NCI-H1930 (cell line): ENCODE measurements at places on chromosomes 2 and 18.

GRCh38 chr2:197200762-197201058, 109.9 kb downstream of the ANKRD44 start:
- DNase-seq: no peak

DNA sequence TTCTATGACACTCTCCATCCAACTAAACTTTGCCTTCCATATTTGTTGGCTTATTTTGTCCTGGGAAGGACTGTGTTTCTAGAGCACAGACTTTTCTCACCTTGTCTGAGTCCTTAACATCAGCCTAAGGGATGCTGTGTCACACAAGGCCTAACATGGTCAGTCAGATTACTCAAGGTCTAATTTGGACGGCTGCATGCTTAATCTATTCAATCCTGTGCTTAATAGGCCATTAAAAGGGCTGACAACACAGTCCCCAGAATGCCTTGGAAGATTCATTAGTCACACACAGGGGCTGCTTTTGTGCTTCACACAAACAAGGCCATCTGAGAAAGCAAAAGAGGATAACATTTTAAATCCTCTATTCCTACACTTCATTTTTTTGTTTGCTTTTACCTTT, 84.0 kb downstream of the DYNAP start:
- no peak for DNase-seq

DNA sequence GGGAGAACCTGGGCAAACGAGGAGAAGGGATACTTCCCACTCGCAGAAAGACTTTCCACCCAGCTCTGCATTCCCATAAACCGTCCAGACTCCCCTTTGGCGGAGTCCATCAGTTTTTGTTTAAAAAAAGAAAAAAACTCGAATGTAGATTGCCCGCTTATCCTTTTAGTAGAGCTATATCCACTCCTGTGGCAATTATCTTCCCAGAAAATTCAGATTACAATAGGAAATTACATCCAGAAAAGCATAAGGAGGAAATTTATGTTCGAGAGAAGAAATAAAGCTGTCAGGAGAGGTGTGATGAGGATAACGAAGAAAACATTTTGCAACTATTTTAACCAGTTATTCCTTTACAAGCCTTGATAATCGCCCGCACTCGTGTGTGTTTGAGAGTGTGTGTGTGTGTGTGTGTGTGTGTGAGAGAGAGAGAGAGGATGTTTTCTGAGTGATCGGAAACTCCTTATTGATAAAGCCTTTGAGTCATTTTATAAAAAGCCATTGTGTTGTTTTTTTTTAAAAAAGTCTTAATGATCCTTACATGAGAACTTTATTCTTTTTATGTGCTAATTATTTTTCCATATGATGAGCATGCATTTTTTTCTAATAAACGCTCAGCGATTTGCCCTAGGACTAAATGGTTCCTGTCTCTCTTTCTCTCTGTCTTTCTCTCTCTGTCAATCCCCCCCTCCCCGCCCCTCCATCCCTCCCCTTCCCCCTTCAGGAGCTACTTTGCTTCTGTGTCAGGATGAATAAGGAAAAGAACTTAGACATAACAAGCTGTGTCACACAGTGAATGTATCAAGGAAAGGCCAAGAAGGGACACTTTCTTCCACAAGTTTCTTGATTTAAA, 1.1 kb upstream of the PPP3R1 start:
- no peak for DNase-seq

DNA sequence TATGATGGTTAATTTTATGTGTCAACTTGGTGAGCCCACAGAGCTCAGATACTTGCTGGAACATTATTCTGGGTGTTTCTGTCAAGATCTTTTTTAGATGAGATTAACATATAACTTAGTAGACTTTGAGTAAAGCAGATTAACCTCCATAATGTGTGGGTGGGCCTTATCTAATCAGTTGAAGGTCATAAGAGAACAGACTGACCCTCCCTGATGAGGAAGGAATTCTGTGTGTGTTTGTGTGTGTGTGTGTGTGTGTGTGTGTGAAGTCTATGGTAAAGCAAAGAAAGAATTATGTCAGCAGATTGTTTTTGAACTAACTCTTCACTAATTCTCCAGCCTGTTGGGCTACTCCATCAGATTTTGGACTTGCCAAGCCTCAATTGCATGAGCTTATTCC, 232.2 kb upstream of the MEX3C start:
- no peak for DNase-seq

DNA sequence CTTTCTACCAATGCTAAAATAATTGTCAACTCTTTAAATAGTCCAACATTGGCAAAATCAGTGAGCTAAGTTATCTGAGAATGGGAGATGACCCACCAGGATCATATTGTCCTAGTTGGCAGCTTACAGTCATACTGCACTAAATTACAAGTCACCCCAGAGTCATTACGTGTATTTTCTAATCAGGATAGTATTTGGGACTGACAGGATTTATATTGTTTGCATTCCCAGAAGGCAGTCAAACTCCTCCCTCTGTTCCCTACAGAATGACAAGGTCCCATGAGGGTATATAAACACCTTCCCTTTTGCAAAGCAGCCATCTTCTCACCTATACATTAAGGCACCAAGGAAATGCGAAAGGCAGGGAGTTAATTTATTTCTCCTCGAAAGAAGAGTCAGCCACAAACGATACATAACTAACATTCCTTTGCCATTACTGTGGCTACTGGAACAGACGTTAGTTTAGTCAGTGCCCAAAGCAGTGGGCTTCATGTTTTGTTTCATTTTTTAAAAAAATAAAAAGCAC, 125.3 kb downstream of the ANTXR1 start:
- no peak for DNase-seq

DNA sequence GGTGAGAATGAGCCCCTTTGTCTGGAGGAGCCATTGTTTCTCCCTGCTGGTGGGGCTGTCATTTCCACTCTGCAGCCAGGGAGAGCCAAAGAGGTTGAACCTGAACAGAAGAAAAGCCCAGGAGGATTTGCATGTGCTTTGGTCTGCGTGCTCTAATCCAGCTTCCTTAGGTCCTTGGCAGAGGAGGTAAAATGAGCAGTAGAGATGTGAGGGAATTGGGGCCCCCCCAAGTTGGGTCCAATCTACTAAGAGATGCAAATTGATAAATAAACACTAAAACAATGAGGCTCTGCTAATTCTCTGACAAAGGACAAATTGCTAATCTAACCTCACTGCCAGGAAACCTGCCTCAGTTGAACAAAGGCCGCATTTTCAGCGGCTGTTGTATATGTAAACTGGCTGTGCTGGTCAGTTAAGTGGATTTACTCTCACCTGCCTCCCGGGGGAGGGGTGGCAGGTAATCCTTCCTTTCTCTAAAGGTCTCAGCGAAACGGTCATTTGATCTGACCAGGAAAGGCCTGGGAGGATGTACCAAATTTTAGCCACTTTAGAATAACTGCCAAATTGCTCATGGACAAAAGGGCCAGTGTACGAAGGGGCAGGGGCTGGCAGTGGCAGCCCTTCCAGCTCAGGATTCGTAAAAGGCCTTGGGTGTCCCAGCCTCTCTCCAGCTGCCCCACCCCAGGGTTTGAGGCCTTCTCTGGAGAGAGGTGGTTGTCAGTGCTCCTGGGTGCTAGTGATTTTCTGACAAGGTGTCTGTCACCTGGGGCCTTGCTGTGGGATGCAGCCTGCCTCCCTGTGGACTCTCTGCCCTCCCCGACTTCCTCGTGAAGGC, 193.6 kb downstream of the MIB1 start:
- no peak for DNase-seq
